ENCODE measurements at places on chromosomes 1 and 21.

DNA sequence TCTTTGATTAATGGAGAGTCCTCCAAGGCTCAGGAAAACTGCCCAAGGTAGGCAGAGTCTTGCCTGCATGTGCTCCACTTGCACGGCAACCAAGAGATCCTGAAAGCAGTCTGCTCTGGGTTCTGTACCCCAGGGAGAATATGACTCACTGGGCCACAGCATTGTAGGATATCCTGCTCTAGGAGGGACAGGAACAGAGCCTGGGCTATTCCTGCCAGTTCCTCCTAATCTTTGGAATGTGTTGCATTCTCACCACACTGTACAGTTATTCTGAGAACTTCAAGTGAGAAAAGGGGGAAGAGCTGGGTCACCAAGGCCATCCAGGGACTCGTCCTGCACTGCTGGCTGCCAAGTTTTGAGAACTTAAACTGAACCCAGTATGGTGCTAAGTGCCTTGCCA, 278.5 kb downstream of the MATN1 start:
- no peak for DNase-seq

DNA sequence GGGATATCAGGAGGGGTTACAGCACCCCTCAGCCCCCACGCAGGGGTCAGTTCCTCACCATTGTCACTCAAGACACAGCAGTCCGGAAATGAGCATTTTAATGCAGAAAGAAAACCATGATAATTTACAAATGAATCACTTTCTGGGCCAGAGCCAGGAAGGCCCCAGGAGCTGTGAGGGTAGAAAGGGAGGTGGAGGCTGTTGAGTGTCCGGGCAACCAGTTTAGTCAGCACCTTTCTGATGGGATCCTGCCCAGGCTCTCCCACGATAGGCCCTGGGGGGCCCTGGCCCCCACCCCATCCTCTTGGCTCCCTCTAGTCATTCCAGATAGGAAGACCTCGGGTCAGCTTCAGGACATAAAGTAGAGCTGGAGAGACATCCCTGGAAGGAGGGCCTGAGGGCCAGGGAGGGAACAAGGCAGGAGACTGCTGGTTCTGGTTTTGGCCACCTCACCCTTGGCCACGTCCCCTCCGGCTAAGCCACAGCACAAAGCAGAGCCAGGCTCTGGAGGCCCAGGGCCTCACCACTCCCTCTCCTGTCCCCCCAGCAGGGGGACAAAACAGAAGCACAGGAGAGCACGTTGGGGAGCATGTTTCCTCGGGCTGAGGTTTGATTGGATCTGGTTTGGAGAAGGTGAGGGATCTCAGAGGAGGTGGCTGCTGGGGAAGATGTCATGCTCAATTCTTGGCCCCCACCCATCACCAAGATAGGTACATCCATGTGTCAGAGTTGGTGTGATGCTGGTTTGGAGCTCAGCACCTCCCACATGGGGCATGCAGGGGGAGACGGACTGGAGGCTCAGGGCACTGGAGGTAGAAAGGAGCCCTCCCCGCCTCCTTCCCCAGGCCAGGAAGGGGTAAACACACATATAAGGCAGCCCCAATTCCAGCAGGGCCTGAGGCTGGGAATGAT, 20.6 kb downstream of the ETNK2 start:
- no peak for DNase-seq

DNA sequence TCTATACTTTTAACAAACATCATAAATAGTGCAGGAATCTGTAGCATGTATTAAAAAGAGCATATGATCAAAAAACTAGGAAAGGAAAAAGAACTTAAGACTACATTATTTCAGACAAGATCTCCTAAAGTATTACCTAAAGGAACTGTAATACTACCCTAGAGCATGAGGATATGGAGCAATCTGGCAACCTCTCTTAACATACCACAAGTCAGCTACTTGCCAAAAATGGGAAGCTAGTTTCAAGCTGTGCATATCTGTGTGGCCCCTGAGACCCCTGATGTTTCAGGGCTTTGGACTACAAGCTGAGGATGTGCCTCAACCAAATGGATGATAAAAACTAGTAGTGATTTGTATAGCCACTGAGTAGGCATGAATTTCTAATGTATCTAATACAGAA, 525.6 kb downstream of the PTBP2 start:
- DNase-seq, result no peak

- peak; percentile 45 for DNase-seq
Measured at GRCh38 chr1:28917757-28918118, 3.4 kb downstream of the EPB41 start.

DNA sequence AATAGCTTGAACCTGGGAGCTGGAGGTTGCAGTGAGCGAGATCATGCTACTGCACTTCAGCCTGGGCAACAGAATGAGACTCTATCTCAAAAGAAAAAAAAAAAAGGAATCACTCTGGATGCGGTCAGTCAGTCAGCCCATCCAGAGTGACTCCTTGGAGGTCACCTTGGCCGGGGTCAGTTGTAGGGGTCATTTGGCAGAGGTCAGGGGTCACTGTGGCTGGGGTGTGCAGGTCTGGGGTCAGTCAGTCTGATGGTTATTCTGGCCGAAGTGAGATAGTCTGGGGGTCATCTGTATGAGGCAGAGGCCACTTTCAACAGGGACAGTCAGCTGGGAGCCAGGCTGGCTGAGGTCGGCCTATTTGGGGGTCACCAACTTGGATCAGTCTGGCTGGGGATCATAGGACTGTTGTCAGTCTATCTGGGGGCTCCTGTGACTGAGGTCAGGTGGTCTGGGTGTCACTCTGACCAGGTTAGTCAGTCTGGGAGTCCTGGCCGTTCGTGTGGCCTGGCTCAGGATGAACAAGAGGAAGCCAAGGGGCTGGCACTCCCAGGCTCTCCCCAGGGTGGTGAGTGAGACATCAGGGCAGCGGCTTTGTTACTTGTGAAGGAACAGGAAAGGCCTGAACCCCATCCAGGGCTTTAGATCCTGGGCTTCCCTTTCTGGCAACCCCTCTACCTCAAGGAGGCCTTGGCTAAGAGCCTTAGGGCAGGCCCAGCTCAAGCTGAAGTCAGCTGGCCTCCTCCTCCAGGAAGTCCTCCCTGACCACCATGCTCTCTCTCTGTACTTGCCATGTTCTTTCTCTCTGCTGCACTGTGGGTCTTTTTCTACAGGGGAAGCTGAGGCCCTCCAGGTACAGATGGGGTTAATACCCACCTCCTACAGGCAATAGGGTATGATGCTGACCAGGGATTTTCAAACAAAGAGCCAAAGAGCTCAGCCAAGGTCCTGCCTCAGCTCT, 15.1 kb downstream of the PTPRU start:
- no peak for DNase-seq

DNA sequence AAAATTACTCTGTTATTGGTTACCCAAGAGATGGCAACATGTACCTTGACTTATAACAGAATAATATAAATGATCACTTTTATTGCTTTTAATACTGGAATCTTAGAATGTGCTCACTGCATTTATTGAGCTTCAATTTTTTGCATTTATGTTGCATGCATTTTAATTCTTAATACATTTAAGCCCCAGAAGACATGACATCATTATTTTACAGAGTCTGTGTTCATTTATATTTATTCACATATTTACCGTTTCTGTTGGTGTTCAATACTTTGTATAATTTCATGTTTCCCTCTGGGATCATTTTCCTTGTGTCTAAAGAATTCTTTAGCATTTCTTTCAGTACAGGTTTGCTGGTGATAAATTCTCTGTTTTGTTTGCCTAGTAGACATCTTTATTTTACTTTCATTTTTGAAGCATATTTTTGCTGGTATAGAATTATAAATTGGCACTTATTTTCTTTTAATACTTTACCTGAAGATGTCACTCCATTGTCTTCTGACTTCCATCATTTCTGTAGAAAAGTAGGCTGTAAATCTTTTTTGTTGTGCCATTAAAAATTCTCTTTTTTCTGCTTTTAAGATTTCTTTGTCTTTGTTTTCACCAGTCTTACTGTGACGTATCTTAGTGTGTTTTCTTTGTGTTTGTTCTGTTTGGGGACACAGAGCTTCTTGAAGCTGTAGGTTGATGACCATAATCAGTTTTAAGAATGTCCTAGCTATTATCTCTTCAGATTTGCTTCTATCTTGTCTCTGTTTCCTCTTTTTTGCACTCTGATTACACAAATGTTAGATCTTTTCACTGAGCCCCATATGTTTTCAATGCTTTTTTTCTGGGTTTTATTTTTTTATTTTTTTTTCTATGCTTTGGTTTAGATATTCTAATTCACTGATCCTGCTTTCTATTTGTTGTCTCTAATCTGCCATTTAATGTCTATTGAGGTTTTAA, 26.9 kb downstream of the DISP3 start:
- DNase-seq, result no peak

- DNase-seq, result no peak
Measured at GRCh38 chr1:97034651-97035050, 313.1 kb downstream of the PTBP2 start.

GRCh38 chr1:108551137-108551862, 8.6 kb upstream of the EEIG2 start:
- no peak for DNase-seq

DNA sequence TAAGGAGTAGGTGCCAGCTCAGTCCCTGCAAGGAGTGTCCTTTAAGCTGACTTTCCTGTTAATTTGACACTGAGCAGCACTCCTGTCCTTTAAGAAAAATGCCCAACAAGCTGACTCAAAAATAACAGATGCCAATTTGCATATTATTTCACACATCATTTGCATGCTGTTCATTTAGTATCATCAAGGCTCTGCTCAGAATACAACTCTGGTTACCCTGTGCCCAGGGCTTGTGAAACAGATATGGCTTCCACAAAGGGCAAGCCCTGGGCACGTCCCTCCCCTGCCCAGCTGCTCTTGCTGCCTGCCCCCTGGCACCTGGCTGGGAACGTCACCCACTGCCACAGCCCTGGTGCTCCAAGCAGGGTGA, 10.3 kb downstream of the KCNN3 start:
- no peak for DNase-seq

- DNase-seq, result no peak
Measured at GRCh38 chr1:113893267-113893666, 5.9 kb upstream of the BCL2L15 start.

DNA sequence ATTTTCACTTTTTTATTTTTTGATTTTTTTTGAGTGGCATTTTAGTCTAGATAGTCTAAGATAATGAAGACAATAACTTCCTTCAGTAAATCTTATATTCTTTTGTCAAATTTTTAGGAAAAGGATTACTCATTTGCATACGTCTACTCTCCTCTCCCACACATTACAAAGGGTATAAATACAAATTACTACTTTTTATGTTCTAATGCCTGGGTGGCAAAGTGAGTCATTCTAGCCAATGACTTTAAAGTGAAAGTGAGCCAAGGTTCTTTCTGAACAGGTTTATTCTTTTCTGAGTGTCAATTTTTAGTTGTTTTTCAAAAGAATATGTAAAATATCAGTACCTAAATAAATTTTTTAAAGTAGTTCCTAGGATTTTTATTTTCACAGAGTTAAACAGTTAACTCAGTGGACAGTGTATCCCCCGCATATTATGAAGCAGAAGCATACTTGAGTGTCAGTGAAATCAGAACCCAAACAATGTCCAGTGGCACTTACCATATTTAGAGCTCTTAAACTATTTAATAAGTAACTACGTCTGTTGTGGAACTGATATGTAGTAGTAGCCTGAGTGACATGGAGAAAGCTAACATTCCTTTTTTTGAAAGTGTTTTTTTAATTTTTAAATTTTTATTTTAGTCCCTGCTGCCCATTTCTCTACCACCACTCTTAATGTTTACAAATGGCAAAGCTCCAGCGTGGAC, 141.7 kb downstream of the PHTF1 start:
- no peak for DNase-seq

- DNase-seq, result no peak
Measured at GRCh38 chr1:58062635-58063034, 483.9 kb downstream of the OMA1 start.

- no peak for DNase-seq
Measured at GRCh38 chr1:11458811-11459275, 20.1 kb upstream of the DISP3 start.

DNA sequence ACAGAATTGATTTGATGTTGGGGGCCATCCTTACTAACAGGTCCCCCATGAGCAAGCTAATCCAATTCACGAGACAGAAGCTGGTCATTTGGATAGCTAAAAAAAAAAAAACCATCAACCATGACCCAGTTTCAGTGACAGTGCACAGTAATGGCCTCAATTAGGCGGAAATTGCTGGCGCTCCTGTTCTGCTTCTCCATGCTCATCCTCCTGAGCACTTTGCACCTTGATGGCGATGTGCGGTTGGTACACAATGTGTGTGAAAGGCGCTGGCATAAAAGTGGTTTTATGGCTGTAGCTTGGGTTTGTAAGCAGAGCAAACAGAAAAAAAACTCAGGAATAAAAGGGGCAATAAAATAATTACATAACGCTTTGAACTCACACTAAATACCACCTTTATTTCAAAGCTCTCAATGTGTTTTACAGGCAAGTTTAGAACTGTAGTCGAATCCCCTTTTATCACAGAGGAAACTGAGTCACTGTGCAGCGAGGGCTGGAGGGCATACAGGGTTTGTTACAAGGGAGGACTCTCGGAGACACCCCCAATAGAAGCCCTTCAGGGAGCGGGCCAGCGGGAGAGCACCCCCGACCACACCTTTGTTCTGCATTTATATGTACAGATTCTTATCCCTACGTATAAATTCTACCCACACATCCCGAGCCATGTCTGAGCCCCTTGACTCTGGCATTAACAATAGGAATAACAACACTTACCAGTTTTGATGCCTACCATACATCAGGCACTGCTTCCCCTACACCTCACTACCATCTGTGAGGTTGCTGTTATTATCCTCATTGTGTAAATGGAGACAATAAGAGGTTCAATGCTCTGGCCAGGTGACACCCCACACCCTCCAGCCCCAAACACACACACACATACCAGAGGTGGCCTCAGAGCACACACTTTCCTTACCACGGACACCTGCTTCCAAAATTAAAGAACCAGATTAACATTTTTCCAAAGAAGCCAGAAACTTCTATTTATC, 213.5 kb upstream of the IRF2BP2 start:
- no peak for DNase-seq

- no peak for DNase-seq
Measured at GRCh38 chr1:96989302-96989701, 267.7 kb downstream of the PTBP2 start.

DNA sequence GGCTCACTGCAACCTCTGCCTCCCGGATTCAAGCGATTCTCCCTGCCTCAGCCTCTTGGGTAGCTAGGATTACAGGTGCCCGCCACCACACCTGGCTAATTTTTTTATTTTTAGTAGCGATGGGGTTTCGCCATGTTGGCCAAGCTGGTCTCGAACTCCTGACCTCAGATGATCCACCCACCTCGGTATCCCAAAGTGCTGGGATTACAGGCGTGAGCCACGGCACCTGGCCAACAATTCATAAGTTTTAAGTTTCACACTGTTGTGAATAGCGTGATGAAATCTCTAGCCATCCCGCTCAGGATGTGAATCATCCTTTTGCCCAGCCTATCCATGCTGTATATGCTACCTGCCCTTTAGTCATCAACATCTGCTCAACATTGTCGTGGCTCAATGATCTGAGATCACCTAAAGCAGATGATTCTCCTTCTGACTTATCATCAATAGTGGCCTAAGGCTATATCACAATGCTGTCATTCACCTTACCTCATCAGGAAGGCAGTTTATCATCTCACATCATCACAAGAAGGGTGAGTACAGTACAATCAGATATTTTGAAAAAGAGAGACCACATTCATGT, 2.6 kb downstream of the PFDN2 start:
- no peak for DNase-seq

- no peak for DNase-seq
Measured at GRCh38 chr1:33374336-33375105, 53.6 kb upstream of the A3GALT2 start.

- DNase-seq, result peak; percentile 27
Measured at GRCh38 chr21:36429947-36430546, 44.9 kb downstream of the CHAF1B start.

GRCh38 chr1:180269645-180270529, 39.8 kb downstream of the LHX4 start:
- no peak for DNase-seq
